Right kidney (tissue), 9 donors: ENCODE measurements at places on chromosomes 1 and 21.

- DNase-seq, result no peak
These were observed 3.5 kb downstream of the ZNF436 start for GRCh38 chr1:23366146-23366545.

- no peak for DNase-seq
These were observed 258.3 kb downstream of the SRGAP2C start for GRCh38 chr1:121443001-121443540.

- DNase-seq, result no peak
These were observed 286.7 kb downstream of the LMX1A start for GRCh38 chr1:165069829-165070228.

DNA sequence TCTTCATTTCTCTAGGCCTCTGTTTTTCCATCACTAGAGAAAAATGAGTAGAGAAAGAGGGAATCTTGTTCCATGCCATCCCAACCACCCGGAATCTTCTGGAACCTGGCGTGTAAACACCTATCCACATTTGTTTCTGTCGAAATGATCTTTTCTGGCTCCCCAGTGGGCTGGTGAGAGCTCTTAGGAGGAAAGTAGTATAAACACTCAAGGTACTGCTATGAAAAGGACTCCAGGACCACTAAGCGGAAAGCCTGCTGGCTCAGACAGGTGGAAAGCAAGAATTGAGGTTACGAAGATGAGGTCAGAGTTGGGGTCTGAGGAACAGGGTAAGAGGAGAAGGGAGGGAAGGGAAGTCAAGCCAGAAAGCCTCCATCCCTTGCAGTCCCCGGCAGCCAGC lies 90.8 kb downstream of the PLXNA2 start:
- no peak for DNase-seq

DNA sequence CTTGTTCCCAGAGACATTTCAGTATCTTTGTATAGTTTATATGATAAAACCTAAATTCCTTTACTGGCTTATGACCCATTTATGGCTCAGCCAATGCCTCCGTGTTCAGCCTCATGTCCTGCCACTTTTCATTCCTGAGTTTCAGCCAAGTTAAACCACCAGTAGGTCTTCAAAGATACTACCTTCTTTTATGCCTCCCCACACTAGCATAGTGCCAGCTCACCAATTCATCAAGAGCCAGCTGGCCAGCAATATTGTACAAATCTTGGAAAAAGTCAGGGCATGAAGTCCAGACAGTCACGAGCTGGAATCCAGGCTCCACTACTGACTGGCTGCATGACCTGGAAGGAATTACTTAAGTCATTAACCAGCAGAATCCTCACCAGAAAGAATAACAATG lies 446.0 kb downstream of the GPATCH2 start:
- no peak for DNase-seq

DNA sequence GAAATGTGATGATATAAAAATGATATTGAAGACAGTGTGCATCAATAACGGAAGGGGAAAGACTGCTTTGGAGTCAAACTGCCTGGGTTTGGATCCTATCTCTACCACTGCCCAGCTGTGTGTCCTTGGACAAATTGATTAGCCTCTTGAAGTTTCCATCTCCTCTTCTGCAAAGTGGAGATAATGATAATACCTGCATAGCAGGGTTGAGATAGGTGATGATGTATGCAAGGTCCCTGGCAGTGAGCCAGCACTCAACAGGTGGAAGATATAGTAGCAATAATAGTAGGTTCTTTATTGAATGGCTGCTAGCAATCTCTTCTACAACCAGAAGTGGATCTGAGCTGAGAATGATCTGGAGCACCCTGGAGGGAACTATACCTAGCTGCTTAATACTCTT lies 166.7 kb downstream of the MIS18A start:
- no peak for DNase-seq

GRCh38 chr21:28961927-28962326 lies 30.8 kb downstream of the LTN1 start:
- no peak for DNase-seq

GRCh38 chr1:112264010-112264409 lies 132.0 kb upstream of the CTTNBP2NL start:
- no peak for DNase-seq
